Upper lobe of left lung (tissue), 6 donors: ENCODE measurements at places on chromosomes 7 and 10. TPM values are rescaled to one million over a fixed set of nuclear protein-coding genes. Genes with fewer than 3 reads are reported as not detected.

The GNG11 gene
- total RNA-seq: 13.6 TPM

The CRTAC1 gene
- 77.5 TPM for total RNA-seq

The KCP gene
- not detected for total RNA-seq

The FZD1 gene
- total RNA-seq: 12.2 TPM

The KEL gene
- total RNA-seq: not detected

The CYP3A7 gene
- 0.69 TPM for total RNA-seq

DNA sequence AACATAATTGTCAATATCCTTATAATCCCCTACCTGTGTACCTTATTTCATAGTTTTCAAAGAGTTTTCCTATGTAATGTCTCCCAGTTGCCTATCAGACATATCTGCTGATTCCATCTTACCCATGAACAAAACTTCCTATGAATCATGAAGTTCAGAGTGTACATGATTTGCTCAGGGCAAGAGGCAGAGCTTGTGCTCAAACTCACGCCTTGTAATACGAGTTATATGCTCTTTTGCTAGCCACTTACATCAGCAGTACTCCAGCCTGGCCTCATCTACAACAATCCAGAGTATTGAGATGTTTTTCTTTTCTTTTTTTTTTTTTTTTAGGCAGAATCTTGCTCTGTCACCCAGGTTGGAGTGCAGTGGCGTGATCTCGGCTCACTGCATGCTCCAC is 11.8 kb downstream of the PKD2L1 start:
- DNase-seq: no peak

DNA sequence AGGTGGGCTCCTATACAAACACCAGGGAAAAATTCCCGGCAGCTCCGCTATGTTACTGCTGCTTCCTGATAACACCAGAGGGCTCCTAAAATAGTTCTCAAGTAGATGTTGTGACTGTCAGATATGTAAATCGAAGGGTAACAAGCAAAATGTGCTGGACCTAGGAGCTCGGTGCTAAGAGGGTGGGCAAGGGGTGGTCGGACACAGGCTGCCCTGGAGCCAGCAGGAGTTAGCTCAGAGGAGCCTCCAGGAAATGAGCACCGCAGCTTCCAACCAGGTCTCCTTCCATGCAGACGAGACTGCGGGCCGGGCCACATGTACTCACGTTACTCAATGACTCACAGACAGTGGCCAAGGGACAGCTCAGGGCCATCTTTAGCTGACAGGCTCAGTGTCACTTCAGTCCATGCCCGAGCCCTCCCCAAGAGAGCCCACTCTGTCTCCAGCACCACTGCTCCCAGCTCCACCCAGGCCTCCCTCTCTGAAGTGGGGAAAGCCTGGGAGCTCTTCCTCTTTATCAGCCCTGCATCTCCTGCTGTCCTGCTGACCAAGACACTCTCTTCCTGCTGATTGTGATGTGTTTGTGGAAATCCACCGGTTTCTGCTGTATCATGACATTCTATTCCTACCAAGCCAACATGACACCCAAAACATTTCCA is 37.2 kb upstream of the TMEM273 start:
- peak; percentile 17 for DNase-seq

DNA sequence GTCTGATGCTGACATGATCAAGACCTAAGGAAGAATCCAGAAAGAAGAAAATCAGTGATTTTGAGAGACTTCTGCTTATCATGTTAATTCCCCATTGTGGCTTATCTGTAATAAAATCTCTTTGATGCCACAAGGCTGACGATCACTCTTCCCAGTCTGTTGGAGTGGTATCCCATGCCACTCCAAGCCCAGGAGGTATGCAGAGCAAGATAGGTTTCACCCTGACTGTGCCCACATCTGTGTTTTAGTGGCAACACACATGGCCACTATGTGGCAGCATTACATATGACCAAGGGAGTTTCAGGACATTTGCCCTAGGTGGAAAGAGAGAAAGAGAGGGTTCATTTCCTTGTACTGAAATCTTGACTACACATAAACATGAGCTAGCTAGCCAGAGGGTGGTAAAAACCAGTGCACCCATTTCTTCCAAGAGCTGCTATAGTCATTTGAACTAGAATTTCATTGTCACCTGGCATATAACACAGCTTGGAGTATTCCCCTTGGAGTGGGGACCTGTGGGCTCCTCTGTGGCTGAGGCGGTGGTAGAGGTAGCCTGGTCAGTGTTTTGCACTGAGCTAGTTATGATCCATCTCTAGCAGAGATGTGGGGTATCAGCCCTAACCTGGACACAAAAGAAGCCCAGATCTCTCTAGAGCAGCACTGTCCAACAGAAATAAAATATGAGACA is 20.8 kb downstream of the LAMB4 start:
- DNase-seq: no peak

- DNase-seq: no peak
Measured at GRCh38 chr7:130263130-130263529, 3.5 kb upstream of the CPA2 start.

- DNase-seq: no peak
Measured at GRCh38 chr10:561721-562120, 127.7 kb downstream of the DIP2C start.

DNA sequence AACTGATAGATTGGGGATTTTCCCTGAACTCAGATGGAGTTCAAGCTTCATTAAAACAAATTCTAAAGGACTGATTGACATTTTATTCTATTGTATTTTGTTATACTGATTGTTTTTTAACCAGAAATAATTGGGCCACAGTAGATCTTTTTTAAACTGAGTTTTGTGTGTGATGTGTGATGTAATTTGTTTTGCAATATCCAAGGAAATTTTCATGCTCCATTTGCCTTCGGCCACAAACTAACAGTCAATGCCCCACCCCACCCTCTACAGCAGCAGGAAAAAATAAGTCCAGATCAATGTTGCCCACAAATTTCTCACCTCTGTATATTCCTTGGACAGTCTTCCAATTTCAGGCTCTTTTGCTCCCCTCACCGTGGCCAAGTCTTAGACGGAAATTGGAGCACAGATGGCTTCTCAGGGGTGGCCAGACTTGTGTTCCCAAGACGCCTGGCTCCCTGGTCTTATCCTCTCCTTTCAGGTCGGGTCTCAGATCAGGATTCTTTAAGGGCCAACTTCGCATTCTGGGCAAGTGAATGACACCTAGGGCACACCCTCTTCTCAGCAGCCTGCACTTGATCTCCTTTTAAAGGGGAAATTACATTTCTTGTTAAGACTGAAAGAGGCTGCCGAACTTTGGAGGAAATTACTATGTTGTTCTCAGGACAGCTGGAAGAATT is at the start of gene SVOPL:
Gene SVOPL (minus strand): TSS at position 506 of the 680 bp plus-strand sequence. CDS start 22,317 bp downstream, outside the sequence.
- DNase-seq: no peak

- peak; percentile 91 for DNase-seq
Measured at GRCh38 chr10:102644646-102645387, 538 bp downstream of the TRIM8 start.

DNA sequence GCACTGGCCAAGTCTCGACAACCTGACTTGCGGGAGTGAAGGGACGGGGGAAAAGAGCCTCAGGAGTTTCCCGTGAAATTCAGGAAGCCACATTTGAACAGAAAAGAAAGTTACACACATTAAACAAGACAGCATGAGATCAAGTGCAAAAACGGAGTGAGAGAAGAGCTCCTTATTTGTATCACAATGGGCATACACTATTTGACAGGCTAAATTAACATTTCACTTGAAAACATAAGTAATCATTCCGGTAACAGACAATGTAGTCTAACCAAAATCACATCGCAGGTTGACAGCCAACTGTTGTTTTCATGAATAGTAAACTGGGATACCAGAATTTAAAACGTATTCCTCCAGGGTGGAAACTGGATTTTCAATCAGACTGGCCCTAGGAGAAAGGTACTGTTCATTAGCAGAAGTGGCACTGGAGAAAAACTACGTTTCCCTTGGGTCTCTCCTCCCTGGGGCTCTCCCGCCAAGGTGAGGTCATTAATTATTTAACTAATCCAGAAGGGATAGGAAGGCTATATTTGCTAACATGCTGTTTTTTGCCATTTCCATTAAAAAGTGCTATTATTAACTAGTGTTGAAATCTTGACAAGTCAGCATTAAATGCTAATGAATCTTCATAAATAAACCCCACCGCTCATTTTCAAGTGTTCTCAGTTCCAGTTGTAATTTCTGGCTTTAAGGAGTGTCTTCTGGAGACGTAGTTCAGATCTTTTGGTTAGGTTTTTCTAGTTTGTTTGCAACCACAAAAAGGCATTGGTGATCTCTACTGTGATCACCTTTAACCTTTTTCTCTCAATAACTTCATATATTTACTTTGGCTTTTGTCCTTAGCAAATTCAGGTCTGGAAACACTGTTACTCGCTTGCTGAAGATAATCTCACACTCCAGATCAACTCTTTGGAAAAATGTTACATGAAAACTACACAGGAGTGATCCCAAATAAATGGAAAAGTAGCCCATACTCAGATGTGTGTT is 25.1 kb downstream of the RHEB start:
- DNase-seq: no peak

- no peak for DNase-seq
Measured at GRCh38 chr7:26375726-26376174, 84.1 kb downstream of the SNX10 start.

- DNase-seq: no peak
Measured at GRCh38 chr10:3761021-3761686, 23.9 kb downstream of the KLF6 start.

DNA sequence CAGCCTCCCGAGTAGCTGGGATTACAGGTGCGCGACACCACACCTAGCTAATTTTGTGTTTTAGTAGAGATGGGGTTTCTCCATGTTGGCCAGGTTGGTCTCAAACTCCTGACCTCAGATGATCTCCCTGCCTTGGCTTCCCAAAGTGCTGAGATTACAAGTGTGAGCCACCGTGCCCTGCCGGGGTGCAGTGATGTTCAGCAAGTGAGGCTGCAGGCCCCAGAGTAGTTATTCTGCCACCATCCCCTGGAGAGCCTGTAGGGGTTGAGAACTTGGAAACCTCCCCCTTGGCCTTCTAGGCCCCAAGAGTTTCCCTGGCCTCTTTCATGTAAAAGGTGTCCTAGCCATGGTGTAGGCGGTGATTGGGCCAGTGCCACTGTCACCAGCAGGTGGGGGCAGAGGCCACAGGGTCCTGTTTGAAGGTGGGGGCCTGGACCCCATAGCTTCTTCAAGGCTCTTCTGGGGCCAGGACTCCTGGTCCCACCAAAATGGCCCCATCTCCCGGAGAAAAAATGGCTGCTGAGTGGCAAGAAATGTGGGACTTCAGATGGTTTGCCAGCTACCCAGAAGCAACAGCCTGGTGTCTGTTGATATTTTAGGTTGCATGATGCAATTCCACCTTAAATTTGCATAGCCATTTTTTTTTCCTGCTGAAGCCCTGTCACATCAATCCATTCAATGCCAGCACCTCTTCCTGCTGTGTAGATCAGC is 25.5 kb upstream of the INMT start:
- no peak for DNase-seq

DNA sequence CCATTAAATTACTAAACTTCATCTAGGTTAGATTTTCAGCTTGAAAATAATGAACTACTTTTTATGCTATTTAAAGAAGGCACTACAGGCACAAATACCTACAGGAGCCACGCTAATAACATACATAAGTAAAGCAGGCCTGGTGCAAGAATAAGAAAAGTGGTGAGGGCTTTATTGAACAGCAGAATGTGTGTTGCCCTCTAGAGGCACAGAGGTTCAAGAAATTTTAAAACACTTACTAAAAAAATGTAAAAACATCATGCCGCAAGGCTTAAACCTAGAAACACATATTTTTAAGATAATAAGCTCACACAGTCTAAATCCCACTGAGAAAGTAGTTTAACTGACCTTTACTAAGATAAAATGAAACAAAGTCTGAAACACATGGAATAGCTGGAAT is 20.3 kb downstream of the CACUL1 start:
- no peak for DNase-seq

GRCh38 chr7:114659409-114660125 is 245.0 kb downstream of the FOXP2 start:
- DNase-seq: no peak

DNA sequence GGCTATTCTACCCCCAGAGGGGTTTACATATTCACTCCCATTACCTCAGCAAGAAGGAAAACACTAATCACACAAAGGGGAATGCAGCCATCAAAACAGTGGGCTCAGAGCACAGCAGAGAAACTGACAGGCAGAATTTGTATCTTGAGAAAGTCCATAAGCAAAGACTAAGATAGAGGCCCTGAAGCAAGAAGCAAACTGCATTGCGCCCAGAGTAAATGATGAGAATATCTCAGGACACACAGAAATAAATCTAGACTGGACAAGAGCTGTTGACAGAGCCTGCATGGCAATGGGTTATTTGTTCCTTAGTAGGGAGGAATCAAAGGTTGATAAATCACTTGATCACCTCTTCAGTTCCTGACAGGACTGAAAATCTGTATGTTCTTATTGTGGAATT is 440.7 kb upstream of the CELF2 start:
- no peak for DNase-seq

DNA sequence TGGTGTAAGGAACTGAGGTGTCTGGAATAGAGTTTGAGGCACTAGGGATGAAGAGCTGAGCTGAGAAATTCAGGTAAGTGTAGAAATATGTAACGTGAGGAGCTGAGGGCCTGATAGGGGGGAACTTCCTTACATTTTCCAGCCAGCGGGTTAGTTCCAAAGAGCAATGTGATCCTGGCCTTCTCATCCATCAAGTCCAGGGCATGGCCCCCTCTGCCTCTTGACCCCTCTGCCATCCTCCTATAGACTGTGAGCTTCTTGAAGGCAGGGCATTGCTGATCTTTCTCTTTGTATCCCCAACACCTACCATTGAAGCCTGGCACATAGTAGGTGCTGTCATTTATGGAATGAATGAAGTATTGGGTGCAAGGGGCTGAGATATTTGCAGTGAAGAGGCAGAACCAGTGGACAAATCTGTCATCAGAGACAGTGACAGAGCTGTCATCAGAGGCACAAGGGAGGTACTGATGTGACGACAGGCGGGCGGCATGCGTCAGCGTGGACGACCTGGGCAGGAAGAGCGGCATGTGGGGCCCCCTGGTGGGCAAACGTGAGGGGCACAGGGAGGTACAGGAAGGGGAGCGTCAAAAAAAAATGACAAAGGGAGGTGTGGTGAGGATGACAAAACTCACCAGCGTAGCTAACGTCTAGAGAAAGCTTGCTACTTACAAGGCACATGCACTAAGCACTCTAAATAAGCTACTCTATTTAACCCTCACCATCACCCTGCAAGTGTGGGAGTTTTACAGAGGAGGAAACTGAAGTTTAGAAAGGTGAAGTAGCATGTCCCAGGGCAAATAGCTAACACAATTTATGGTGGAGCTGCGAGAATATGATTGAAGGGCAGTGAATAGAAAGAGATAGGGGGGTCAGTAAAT is 5.2 kb upstream of the CAMK2G start:
- DNase-seq: peak; percentile 91

DNA sequence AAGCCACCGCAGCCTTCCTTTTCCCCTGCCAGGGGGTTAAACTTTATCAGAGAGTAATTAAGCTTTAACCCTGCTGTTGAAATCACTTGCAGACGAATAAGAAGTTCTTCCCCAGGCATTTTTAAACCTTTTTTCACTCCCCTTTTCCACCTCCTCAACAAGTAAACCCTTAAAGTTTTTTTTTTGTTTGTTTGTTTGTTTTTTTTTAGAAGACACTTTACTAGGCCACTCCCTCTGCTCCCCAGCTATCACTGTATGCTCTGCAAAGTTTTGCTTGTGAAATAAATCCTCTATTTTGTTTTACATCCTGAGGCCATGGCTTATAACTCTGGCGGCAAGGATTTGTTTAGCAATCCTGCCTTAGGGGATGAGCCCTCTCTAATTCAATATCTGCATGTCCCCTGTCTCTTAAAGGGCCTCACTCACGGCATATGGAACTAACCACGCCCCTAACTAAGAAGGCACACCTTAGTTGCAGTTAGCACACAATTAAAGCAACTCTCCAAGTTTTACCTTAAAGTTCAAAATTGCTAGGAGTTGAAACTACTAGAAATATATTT is 1354.7 kb upstream of the LRRTM3 start:
- no peak for DNase-seq
